Activated naive CD4-positive, alpha-beta T cell (primary cell): ENCODE measurements at places on chromosomes 5 and 9.

GRCh38 chr5:142324136-142324870, 518 bp downstream of the SPRY4 start:
- DNase-seq, result no peak

GRCh38 chr9:87128844-87129493, 181.7 kb upstream of the GAS1 start:
- no peak for DNase-seq

- no peak for DNase-seq
Measured at GRCh38 chr9:110328763-110329162, 8.9 kb downstream of the TXNDC8 start.

- DNase-seq, result no peak
Measured at GRCh38 chr9:89999176-89999533, 394.3 kb downstream of the GADD45G start.

DNA sequence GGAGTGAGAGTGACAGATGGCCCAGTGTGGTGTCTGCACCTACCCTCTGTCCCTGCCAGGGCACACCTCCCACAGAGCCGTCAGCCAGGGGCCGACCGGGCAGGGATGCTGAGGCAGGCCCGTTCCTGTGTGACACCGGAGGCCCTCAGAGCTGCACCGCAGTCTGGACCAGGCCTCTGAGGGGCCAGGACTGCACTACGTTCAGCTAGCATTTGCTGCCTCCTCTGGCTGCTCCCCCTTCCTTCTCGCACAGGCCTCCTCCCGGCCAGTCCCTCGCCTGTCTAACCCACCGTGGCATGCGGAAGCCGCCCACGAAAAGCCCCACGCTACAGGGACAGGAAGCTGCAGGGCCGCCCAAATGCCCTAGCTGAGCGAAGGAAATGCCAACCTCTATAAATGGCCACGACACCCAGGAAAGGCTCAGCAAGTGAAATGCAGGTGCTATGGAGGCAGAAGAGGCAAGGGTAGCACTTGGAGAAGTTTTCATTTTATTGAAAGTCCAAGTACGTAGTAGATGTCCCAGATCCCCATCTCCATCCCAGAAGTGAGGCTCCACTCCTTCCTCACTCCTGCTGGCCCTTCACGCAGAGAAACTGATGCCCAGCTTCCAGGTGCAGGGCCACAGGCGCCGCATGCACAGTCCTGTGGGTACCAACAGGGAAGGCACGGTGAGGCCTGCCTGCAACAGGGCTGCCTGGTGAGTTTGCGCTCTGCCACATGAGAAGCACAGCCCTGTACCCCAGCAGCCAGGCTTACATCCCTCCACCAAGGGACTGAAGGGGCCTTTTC, 38.7 kb downstream of the MAPK9 start:
- DNase-seq, result no peak

DNA sequence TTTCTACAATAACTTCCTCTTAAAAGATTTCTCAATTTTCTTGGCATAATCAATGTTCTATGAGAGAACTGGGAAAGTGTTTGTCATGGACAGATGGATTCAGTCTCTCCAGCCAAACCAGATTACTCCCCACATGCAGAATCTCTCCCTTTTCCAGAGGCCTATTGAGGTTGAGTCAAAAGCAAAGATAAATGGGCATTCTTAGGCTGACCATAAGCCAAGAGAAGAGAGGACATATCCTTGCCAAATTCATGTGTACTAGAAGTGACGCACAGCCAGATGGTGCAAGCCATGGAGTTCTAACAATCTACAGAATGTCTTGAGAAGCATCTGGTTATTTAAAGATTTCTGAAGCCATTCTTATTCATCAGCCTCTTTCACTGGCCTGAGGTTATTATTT, 2115.0 kb downstream of the MAT2B start:
- no peak for DNase-seq

GRCh38 chr9:4762886-4763541, 22.0 kb upstream of the AK3 start:
- DNase-seq, result no peak

DNA sequence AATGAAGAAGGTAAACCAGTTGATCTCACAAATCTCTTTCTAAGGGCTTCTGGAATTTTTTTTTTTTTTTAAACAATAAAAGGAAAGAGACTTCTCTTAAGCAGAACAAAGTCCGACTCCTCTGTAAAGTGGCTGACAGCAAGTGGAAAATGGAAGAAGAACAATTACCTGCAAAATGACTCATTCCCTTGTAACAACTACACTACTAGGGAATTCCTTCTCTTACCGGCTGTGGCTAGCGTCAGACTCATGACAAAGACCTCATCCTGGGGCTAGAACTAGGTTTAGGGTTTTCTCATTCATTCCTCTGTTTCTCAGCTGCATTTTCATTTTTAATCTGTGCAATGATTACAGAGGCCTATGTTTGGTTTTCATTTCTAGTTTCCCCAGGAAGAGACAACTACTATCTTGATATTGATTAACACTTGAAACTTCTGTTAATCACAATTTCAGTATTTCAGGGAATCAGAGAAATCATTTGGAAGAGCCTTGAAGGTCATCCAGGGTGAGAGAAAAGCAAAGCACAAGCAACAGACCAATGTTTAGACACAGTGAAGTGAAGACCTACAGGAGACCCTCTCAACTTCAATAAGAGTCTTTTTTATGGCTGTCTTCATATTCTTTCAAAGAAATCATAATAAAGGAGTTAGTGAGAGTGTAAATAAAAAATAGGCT, 437.9 kb downstream of the RAB3C start:
- DNase-seq, result no peak

- no peak for DNase-seq
Measured at GRCh38 chr9:935348-935965, 41.0 kb upstream of the DMRT3 start.

DNA sequence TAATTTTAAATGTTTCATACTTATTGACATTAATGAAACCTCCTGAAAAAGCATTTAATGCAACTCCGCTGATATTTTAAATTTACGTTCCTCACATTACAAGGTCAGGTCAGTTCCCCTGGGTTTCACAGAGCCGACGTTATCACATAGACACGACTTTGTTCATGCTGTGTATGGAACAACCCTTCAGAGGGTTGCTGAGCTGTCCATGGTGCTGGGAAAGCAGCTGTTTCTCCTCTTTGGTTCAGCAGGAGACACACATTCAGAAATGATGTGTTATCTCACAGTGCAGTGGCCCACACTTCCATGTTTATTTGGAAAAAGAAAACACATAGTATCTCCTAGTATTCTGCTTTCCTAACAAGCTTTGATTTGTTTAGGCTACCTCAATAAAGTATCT, 53.5 kb downstream of the PPP2R2B start:
- DNase-seq, result no peak

GRCh38 chr5:83688281-83688680, 32.4 kb downstream of the HAPLN1 start:
- DNase-seq, result no peak

GRCh38 chr5:160242145-160242544, 12.8 kb downstream of the FABP6 start:
- no peak for DNase-seq

GRCh38 chr5:134527961-134528424, 2.5 kb downstream of the JADE2 start:
- no peak for DNase-seq

- DNase-seq, result no peak
Measured at GRCh38 chr5:167644619-167645018, 646.8 kb upstream of the WWC1 start.

DNA sequence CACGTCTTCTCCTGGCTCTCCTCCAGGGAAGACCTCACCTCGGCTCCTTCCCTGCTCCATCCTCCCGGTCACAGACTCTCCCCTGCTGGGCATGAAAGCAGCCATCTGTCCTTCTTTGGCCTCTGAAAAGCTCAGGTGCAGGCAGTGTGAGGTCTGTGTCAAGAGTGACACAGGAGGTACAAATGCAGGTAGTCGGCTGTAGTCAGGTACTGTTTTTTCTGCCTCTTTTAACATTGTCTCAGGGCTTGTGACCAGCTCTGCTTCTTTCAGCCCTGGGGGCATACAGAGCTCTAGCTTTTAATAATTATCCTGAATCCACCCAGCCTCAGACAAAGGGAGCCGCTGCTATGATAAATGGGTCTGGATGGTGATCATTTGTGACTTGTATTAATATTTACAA, 46.4 kb downstream of the C5orf15 start:
- no peak for DNase-seq

GRCh38 chr9:126347911-126348760, 21.5 kb downstream of the MVB12B start:
- no peak for DNase-seq

GRCh38 chr5:5383461-5383860, 39.0 kb upstream of the ICE1 start:
- no peak for DNase-seq

DNA sequence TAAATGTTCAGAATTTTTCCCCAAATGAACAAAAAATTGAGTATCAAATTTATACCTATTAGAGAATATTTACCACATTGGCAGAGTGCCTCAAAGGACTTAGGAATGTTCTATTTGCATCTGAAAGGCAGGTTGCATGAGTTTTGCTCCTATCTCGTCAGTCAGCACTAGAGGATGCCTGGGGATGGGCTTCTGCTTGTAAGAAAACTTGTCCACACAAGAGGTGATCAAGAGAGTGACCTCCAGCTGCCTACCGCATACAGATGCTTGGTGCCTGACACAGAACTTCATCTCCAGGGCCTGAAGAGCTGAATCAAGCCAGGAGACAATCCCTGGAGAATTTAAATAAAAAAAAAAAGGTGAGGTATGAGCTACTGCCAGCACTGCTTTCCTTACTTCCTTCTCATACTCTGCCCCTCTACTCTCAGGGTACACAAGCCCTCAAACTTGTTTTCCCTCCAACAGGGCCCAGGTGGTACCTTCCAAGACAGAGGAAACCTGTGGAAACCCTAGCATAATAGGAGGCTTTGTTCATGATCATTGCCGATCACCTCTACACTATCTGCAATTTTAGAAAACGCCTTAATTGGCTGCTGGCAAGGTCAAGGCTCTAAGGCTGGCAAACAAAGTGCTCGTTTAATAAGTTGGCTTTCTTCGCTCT, 166.6 kb downstream of the ELAVL2 start:
- no peak for DNase-seq

- no peak for DNase-seq
Measured at GRCh38 chr9:89929315-89929672, 324.5 kb downstream of the GADD45G start.
